ENCODE measurements at places on chromosomes 16 and 17.

GRCh38 chr17:76542984-76543383 is 3.1 kb downstream of the PRCD start:
- DNase-seq = no peak

- DNase-seq = peak; percentile 52
These were observed at the start of gene DUS1L for GRCh38 chr17:82065638-82066303. Gene DUS1L, minus strand, starts transcription at chr17:82065804. Its CDS starts 745 bp downstream, at chr17:82065059.

DNA sequence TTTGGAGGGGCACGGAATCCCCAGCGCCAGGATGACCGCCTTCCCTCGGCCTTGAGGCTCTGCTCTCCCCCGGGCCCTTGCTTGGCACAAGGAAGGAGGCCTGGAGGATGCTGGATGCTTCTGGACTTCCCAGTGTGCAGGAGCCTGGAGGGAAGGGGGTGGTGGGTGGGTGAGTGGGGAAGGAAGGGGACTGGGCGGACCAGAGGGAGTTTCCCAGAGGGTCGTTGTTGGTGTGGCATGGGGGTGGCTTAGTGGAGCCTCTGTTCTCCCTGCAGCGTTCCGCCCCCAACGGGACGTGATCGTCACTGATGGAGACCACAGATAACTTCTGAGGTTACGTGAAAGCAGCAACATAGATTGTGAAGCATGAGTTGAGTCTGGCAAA is 140.0 kb downstream of the IRF8 start:
- DNase-seq = no peak

- no peak for DNase-seq
These were observed 1.7 kb downstream of the CYTH1 start for GRCh38 chr17:78780335-78780734.

DNA sequence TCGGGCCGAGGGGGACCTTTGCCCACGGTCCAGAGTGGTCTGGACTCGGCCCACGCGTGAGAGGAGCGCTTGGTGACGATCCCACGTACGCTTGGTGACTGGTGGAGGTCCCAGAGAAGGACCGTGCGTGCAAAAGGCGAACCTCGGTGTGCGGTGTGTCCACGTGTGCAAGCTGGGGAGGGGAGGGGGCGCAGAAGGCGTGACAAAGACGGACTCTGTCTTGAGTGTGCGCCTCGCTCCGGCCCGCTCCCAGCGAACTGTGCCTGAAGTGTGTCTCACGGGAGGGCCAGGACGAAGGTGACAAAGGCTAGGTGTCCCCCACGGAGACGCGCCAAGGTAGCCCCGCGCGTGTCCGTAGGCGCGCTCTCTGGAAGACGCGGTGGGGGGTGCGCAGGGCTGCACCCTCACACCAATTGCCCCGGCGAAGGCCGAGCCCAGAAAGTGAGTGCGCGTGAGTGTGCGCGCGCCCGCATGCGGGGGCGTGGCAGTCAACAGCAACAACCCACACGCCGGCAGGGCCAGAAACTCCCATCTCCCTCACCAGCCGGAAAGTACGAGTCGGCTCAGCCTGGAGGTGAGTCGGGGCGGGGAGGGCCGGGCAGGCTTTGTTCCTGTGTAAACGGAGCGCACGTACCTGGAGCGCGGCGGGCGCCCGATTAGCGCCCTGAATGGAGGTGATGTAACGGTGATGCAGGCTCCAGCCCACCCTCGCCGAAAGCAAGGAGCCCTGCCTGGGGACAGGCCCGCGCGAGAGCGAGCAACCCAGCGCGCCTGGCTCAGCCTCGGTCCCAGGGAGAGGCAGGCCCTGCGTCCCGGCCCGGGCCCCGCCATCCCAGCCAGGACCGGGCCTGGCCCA is at the start of gene GPRC5C:
Gene GPRC5C, plus strand, starts transcription at position 521 of the 856 bp plus-strand sequence. CDS start 7,689 bp downstream, outside the sequence.
- no peak for DNase-seq

Measured in foreskin fibroblast (primary cell).